ENCODE measurements at places on chromosomes 5 and 9.

DNA sequence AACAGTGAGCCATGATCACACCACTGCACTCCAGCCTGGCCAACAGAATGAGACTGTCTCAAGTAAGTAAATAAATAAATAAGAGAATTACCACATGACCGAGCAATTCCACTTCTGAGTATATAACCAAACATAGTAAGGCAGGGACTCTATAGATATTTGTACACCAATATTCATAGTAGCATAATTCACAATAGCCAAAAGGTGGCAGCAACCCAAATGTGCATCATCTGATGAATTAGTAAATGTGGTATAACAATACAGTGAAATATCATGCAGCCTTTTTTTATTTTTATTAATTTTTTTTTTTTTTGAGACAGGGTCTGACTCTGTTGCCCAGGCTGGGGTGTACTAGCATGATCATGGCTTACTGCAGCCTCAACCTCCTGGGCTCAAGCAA is 33.1 kb downstream of the ALDH7A1 start:
- DNase-seq = no peak

DNA sequence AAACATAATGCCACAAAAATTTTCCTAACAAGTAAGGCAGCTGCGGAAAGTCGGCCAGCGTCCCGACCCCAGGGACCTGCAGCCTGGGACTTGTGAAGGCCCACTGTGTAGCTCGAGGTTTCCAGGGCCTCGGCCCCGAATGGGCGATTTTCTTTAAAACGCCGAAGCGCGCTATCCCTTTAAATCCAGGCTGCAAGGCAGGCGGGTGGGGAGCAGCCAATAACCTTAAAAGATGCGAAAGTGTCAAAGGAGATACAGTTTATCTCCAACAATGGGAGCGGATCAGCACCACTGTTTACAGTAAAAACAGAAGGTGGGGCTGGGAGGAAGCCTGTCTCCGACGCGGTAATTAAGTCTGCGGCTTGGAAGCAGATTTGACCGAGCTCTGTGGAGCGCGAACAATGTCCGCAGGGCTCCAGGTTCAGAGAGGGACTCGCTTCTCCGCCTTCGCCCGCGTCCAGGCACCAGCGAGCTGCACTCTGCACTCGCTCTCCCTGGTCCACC is 1.7 kb upstream of the ZSWIM6 start:
- no peak for DNase-seq

DNA sequence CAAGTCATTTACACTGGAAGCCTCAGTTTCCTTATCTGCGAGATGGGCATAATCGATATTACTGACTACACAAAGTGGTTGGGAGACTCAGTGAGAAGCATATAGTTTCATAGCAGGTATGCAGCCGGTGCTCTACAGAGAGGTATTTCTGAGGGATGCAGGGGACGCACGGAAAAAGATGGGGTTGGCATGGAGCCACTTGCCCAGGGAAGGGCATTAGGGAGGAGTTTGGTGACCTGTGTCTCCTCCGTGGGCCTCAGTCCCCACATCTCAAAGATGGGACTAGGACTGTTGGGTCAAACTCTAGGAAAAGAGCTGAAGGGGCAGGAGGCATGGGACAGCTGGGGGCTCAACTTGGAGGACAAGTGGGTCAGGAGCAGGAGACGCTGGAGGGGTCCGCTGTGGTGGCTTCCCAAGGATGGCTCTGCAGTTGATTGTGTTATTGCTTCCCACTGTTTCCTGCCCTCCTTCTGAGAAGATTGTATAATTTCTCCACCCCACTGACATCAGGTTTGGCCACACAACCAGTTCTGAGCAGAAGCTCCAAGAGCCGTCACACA is 158.6 kb upstream of the ALDH1B1 start:
- no peak for DNase-seq

- DNase-seq = peak; percentile 8
These were observed 1.1 kb downstream of the POMT1 start for GRCh38 chr9:131503626-131504465.

DNA sequence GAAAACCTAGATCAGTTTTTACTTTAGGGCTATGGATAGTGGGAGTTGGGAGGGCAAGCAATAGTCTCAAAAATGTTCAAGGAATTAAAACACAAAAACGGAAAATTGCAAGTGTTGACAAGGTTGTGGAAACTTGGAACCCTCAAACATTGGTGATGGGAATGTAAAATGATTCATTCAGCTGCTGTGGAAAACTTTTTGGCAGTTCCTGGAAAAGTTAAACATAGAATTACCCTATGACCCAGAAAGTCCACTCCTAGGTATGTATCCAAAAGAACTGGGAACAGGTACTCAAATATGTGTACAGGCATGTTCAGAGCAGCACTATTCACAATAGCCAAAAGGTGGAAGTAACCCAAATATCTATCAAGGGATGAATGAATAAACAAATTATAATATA is 1.2 kb upstream of the MSANTD3 start:
- DNase-seq = no peak

DNA sequence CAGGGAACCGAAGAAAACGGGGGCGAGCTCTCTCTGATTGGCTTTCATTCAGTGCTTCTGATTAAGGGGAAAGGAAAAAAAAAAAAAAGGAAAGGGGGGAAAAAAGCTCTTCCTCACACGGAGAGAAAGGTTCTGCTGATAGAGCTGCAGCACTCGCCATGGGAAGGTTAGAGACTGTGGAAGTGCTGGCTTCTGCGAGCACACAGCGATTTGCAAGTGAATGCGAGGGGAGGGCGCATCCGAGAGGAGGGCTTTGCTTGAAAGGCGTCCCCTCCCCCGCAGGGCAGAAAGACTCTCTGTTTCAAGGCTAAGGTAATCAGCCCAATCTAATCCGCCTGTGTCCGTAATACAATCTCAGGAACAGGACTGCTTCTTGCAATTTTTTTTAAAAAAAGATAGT is at the start of gene CDH10:
Gene CDH10 (minus strand): TSS at position 218 of the 400 bp plus-strand sequence. CDS start 51,488 bp downstream, outside the sequence.
- no peak for DNase-seq

- DNase-seq = no peak
These were observed 8.4 kb downstream of the CPLX2 start for GRCh38 chr5:175879743-175880142.

DNA sequence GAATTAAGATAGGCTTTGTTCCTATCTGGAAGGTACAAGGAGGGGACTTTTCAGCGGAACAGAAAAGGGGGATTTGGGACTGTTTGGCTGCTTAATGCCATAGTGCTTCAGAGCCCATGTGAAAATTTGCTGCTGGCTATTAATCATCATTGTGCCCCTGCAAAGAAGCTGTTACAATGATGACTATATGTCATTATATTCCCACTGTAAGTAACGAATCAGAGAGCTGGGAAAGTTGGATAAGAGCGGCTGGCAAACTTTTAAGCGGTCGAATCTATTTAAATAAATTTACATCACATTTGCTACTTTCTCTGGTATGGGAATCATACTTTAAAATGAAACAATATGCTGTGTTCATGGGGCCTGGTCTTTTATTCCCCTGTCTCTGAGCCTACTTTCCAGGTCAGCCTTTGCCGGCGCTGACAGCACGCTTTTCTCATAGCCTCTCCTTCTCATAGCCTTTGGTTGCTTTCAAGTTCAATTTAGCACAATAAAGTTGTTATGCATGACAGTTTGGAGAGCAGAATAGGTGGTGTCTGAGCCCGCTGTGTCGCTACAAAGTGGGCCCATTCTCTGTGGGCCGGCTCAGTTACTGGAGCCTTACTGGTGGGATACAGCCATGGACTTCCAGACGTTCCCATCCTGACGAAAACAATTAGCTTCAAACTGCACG is 271.2 kb upstream of the TMEM161B start:
- no peak for DNase-seq

DNA sequence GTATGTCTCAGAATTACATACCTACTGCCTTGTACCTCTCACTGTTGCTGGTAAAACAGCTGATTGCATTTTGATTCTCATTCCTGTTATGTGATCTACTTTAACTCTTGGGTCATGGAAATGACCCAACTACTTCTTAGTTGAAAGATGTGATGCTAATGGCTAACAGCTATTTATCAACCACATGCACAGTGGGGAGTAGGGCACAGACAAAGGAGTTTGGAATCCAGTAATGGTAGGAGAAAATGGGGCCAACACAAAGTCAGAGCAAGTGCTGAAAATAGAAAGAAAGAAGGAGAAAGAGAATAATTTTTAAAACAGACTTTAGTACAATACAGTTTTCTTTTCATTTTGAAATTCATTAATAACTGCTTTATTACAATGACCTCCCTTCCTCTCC is 241.0 kb downstream of the PTPRD start:
- DNase-seq = no peak

DNA sequence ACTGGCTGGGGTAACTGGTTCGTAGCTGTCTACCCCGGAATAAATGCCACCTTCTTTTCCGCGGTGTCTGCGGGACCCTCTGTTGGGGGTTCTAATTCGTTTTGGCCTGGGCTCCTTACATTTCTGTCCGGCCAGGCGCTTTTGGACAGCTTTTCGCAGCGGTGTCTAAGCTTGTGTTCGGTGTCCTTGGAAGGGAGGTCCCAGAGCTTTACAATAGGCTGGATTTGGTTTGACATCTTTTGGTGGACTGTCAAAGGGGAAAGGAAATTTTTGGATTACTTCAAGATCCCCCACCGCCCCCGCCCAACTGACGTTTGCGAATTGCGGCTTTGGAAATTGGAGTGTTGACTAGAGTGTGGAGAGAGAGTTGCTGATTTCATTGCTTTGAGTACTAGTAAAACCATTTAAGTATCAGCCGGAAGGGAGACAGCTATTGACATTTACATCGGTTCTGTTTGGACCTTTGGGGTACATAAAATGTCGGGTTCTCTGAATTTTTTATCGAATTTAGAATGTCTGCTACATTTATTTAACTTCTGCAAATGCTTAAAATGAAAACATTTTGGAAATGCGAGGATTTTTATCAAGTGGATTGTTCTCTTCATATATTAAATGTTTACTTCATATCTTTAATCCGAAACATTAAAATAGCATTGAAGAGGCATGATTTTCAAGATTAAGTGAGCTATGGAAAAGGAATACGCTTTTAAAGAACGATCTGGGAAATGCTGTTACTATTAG is 4.7 kb upstream of the PURA start:
- no peak for DNase-seq

Data from effector CD8-positive, alpha-beta T cell (primary cell).